Skin of body (tissue), 3 donors: ENCODE measurements at places on chromosomes 3 and 15.

GRCh38 chr15:35784745-35785144 is 238.8 kb upstream of the DPH6 start:
- no peak for DNase-seq

GRCh38 chr3:9190276-9190675 is 59.2 kb downstream of the SRGAP3 start:
- DNase-seq, result no peak

DNA sequence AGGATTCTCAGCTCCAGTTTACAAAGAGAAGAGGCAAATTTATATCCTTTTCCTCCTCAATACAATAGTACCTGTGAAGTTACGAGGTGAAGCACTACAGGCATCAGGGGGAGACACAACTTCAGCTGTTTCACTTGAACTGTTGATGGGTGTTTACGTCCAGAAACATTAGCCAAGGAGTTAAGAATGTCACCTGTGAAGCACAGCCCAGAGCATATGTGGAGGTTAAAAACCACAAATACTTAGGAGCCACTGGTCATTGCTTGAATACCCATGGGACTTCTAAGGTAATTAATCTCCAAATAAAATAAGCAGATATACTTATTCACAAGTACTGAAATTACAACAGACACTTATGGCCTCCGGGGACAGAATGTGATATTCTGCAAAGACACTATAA is 246.5 kb downstream of the ULK4 start:
- DNase-seq, result no peak

DNA sequence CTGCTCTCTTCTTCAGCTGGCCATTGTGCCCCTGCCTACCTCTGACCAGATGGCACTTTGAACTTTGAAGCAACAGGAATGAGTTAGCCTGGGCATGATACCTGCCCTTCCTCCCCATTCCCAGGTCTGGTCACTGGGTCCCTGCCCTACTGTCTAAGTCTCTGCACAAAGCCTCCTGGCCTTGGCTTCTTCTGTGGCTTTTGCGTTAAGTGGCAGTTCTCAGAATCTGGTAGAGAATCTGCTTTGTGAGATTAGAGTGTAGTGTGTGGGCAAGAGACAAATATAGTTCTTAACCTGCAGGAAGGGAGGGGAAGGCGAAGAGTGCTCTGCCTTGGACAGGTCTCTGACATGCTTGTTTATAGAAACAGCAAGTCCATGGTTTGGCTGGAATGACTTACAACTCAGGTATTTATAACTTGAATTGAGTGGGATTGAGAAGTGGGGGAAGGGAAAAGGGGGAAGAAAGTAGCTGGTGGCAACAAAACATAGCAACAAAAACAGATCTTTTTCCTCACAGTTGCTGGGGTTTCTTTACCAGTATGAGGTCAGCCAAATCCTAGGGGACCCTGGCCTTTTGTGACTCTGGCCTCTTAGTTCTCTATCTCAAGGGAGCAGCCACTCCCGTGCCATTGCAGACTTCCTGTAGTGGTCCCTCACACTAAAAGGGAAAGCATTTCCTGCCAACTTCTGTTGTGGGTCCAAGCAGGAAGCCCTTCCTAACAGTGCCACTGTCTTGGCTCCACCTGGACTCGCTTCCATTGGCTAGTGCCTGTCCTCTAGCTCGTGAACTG is 16.7 kb downstream of the MAPKBP1 start:
- peak; percentile 22 for DNase-seq

GRCh38 chr3:178669758-178670157 is 133.5 kb downstream of the KCNMB2 start:
- DNase-seq, result no peak

GRCh38 chr3:15845475-15845874 is 47.7 kb upstream of the ANKRD28 start:
- no peak for DNase-seq

- DNase-seq, result no peak
Observed at GRCh38 chr15:74873756-74874424, 725 bp upstream of the SCAMP2 start.

DNA sequence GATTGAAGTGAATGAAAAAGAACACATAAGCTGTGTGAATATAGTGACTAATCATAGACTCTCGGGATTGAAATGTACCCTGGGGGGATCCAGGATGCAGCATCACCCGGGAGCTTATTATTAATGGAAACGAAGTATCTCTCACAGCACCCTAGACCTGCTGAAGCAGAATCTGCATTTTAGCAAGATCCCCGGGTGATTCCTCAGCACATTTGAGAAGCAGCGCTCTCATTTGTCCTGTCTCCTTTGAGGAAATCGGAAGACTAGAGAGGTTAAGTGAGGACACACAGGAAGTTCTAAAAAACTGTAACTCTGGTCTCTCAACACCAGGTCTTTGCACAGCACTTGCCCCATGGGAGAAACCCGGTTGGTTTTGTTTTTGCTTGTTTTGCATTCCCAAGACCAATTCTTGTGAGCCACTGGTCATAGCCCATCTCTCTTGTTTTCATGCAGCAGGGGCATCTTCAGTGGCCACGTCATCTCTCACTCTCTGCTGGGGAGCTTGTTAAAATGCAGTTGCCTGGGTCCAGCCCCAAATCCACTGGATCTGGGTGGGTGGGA is 30.2 kb downstream of the ZNF710 start:
- no peak for DNase-seq
